Gastroesophageal sphincter (tissue), 4 donors: ENCODE measurements at places on chromosomes 3 and 15. TPM values are rescaled to one million over a fixed set of nuclear protein-coding genes. Genes with fewer than 3 reads are reported as not detected.

GRCh38 chr3:174206607-174207192 lies 652.4 kb upstream of the NAALADL2 start:
- no peak for ATAC-seq

GRCh38 chr3:145355206-145355605 lies 805.8 kb downstream of the PLOD2 start:
- ATAC-seq: no peak

- ATAC-seq: no peak
These were observed 39.5 kb downstream of the STARD5 start for GRCh38 chr15:81284256-81285031.

DNA sequence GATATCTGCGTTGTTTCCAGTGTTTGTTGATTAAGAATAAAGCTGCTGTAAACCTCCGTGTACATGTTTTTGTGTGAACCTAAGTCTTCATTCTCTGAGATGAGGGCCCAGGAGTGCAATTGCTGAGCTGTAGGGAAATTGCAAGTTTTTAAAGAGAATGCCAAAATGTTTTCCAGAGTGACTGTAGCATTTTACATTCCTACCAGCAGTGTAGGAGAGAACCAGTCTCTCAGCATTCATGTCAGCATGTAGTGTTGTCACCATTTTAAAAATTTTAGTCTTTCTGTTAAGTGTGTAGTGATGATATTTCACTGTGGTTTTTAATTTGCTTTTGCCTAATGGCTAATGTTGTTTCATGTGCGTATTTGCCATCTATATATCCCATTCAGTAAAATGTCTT lies 3.4 kb upstream of the MGLL start:
- no peak for ATAC-seq

DNA sequence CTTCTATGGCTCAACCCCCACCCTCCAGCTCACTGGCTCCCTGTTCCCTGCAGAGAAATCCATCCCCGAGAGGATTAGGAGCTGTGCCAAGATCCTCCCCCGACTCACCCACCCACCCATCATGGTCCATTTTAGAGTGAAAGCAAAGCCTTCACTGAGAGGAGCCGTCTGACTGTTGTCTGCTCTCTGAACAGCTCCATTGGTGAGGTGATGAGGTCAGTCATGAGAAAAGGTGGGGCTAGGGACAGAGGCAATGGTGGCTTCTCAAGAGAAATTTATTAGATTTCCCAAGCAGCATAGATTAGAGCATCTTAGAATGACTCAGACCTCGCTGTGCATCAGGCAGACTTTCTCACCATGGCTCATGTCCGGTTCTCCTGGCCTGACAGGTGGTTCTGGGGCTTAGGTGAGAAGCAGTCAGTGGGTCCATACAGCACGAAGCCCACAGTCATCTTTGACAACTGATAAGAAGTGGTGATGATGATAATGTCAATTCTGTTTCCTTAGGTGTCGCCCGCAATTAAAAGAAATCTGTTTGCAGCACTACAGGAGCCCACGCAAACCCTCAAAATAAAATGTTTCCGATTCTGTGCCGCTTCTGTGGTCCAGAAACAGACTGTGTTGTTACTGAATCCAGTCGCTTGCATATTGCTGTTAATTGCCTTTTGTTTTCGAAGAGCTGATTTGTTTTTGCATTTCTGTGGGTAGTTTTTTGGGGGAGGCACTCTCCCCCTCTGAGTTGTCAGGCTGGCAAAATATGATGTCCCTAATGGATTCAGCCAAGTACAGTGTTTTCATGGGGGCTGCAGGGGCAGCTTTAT lies 24.8 kb upstream of the RHO start:
- no peak for ATAC-seq

Gene KAT2B
- 30.8 TPM for total RNA-seq
